ENCODE measurements at places on chromosomes 1 and 21. TPM values are rescaled to one million over a fixed set of nuclear protein-coding genes. Genes with fewer than 3 reads are reported as not detected.

DNA sequence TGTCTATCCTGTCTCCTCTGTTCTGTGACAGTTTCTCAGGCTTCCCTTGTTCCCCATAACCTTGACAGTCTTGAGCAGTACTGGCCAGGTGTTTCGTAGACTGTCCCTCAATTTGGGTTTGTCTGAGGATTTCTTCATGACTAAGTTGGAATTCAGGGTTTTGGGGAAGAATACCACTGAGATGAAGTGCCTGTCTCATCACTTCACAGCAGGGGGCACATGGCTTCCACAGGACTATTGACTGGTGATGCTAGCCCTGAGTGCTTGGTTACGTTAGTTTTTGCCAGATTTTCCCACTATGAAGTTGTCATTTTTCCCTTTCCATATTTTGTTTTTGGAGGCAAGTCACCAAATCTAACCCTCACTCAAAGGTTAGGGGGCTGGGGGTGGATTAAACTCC is 45.7 kb downstream of the CDCP2 start:
- no peak for DNase-seq

- no peak for DNase-seq
Measured at GRCh38 chr1:40391688-40392145, 18.2 kb downstream of the SMAP2 start.

DNA sequence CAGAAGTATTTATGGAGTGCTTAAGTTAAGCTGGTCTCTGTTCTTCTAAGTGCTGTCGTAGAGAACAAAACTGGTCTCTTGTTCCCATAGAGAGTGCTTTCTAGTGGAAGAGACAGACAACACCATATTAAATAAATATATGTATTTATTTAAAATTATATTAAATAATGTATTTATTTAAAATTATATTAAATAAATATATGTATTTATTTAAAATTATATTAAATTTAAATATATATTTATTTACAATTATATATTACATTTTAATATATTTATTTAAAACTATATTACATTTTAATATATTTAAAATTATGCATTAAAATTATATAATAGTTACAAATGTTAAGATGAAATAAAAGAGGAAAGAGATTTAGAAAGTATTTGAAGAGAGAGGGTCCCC is 175.5 kb upstream of the OLFM3 start:
- DNase-seq = no peak

GRCh38 chr1:160542303-160542945 is 19.4 kb upstream of the SLAMF6 start:
- DNase-seq = no peak

- DNase-seq = no peak
Measured at GRCh38 chr1:6732942-6733341, 31.3 kb upstream of the DNAJC11 start.

GRCh38 chr1:94616506-94616905 is 74.9 kb upstream of the F3 start:
- no peak for DNase-seq

- DNase-seq = no peak
Measured at GRCh38 chr21:33993286-33994231, 78.0 kb upstream of the ATP5PO start.

DNA sequence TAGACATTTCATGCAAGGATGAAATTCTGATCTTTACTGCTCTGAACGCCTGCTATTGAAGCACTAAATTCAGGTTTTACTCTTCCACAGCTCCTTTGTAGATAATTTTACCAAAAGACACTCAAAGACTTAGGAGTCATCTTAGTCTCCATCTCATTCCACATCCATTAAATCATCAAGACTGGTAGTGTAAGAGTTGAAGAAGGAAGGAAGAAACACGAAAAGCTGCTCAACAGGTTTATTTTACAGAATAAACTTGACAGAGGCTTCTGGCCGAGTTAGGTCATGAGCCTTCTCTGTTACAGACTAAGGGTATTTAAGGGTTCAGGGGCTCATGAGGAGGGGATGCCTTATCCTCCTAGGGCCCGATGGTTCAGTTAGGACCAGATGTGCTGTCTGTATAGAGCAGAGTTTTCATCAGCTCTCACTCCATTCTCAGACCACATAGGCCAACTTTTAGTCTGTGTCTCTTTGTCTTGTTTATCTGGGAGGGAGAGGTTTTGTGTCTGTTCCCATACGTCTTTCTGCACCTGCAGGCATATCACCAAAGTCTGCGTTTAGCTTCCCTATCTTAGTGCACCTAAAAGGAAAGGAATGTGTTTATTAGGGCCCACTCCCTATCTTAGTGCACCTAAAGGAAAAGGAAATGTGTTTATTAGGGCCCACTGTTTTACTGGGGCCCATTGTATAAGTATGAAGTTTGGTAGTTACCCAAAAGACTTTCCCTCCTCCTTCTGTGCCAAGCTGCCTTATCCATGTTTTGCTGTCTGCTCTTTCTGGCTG is 57.4 kb upstream of the RGS18 start:
- no peak for DNase-seq

DNA sequence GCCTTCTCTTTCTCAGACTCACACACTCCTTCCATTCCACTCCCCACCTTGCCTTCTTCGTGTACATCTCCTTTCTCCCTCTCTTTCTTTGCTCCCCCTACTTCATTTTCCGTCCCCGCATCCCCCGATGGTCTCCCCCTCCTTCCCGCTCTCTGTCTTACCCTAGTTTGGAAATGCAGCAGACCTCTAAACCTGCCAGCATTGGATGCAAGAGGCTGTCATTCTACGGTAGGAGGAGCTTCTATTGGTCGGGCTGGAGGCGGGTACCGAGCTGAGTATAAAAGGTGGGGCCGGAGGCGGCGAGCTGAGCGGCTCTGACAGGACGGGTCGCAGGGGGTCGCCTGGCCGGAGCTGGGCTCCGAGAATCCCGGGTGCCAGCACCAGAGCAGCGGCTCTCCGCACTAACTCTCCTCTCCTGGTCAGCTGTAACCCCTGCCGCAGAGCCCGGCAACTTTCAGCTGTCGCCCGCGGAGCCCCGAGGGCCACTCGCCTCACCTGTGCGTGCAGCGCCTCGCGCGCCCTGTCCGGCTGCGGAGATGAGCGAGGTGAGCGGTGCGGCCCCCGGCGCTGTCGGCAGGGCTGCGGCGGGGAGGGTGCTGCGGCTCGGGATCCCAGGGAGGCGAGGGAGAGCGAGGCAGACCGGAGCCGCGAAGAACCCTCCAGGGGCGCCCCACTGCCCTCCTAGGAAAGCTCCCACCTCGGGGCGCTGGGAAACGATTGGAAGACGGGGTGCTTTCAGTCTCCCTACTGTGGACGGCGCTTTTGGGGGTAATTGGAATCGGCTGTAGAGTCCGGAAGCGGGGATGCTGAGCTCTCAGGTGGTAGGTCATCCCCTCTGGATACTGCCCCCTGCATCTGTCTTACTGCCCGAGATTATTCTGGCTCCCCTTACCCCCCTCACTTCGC is at the start of gene PCP4L1:
TSS of gene PCP4L1 (plus strand) at position 307 of the 906 bp plus-strand sequence. CDS start at position 537, 230 bp downstream.
- DNase-seq = peak; percentile 90

DNA sequence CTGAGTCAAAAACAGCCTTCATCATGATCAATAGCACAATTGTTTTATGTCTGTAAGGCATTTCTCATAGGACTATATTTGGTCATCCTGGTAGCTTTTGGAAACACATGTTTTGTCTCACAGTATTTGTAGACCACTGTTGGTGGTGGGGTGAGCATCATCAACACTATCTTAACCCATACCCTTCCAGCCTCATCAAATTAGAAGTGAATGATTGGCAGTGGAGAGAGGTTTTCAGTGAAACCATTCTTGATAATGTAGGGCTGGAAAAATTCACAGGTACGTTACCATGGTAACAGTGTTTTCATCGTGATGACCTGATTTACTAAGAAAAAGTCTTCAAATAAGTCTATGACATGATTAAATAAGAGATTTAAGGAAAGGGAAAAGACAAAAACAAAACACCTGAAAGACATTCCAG is 45.3 kb upstream of the C1orf105 start:
- no peak for DNase-seq

DNA sequence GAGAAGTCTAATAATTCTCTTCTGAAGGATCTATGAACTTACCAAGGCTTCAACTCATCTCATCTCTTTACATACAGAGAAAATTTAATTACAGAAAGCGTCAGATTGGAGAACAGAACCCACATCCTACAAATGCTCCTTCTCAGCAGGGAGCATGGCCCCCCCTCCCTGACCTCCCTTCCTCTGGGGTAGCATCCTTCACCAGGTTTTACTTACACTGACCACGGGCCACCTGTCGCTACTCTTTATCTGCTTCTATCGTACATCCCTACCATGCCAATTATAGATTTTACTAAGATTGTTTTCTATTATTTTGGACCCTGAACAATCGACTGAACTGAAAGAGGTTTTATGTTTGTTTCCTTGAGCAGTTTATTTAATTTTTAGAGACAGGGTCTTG is 25.8 kb downstream of the RIPPLY3 start:
- no peak for DNase-seq

DNA sequence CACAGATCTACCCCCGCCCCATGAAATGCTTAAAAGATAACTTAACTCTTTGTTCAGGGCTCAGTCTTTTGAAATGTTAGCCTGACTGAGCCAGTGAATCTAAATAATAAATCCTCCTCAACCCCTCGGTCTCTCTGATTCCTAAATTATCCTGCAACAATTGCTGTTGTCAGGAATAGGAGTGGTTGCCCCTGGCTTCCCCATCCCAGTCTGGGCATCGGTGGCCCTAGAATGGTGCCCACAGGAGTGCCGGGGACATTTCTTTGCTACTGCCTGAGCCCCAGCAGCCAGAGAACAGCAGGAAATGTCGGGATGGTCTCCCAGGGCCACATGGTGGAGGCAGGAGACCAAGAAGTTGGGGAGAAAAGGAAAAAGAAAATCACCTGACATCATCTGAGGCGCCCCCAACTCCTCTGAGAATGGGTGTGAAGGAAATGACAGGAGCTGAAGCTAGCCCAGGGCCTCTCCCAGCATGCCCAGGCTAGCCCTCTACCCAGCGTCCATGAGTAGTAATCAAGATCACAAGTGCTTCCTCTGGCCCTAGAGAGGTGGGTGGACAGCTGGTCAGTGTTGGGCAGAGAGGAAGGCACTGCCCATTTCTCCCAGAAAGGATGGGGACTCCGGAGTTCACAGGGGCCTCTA is 1.6 kb downstream of the PADI4 start:
- no peak for DNase-seq

DNA sequence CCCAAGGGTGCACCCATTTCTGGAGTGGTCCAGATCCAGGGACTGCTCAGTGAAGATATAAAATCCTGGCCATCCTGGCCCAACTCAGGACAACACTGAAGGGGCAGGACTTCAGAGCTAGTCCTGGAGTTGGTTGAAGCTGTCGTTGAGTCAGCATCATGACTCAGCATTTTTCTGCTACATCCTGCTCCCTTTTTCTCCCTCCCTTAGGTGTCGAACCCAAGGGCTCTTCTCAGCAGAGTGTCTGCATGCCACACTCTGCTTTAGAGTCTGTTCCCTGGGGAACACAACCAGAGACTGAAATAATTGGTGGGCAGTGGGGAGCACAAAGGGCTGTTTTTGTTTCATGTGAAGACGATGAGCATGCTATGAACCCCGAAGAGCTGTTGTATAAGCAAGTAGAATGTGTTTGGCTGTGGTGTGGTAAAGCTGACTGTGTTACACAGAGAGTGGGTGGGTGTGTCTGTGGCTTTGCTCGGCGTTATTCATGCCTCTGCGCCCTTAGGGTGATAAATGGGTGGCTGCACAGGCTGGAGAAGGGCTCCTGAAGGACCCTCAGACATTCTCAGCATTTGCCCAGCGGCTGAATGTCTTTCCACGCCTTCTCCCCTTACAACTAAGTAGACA is 167.2 kb downstream of the CYYR1 start:
- DNase-seq = no peak

- no peak for DNase-seq
Measured at GRCh38 chr1:97196825-97197516, 475.4 kb downstream of the PTBP2 start.

- DNase-seq = no peak
Measured at GRCh38 chr21:20998886-20999285, 677 bp downstream of the NCAM2 start.

- no peak for DNase-seq
Measured at GRCh38 chr1:49394200-49394599, 617.5 kb upstream of the BEND5 start.

DNA sequence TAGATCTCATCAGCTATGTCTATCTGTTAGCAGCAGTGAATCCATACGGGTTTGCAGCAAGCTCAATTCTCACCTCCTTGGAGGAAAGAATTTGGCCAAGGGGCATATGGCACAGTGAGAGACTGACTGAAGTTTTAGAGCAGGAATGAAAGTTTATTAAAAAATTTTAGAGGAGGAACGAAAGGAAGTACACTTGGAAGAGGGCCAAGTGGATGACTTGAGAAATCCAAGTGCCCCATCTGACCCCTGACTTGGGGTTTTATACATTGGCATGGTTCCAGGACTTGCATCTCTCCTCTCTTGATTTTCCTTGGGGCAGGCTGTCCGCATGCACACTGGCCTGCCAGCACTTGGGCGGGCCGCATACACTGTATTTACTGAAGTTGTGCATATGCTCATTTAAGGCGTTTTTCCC is 9.2 kb upstream of the OSBPL9 start:
- DNase-seq = no peak

DNA sequence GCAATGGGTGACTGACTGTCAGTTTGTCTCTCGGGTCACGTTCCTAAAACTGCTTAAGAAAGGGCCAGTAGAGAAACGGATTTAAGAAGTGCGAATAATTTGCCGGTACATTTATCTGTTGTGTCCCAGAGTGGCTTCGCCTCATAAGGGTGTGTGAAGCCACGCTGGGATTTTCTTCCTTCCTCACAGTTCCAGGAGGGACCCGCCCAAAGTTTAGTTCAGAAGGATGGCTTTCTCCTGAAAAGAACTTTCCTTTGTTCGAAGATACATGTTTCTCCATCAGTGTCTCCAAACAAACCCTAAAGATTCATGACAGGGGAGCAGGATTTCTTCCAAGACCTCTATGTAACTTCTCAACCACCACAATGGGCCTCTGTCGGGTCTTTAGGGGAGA is 49.8 kb downstream of the ADAMTS1 start:
- DNase-seq = no peak

DNA sequence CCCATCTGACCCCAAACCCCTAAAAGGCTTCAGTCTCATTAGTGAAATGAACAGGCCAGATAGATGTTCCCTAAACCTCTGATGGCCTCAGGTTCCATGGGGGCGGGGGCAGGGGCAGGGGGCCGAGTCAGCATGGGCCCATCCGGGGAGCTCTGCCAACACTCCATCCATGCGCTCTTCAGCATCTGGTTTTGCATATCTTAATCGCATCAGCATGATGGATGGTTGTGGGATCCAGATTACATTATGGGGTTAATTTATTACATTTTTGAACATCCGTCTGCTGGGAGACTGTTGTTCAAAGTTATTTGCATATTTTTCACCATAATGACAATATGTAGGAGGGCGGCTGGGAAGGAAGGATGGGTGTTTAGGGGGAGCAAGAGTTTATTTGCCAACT is 3.1 kb upstream of the MAD2L2 start:
- peak; percentile 89 for DNase-seq

GRCh38 chr1:185627171-185627570 is 107.0 kb upstream of the HMCN1 start:
- DNase-seq = no peak

The GBP3 gene
- 13.7 TPM for polyA plus RNA-seq

The KRTAP22-2 gene
- polyA plus RNA-seq = not detected

The BOLA1 gene
- polyA plus RNA-seq = 24.6 TPM

The LCE1B gene
- not detected for polyA plus RNA-seq

The CD1E gene
- not detected for polyA plus RNA-seq

Data from SK-N-SH (cell line).